Fibroblast of skin of abdomen (primary cell): ENCODE measurements at places on chromosomes 1 and 21.
A peak's percentile ranks its signal among the peaks of the same experiment; 100 is the strongest.

GRCh38 chr1:92575123-92575522 is 88.4 kb upstream of the GFI1 start:
- DNase-seq = no peak

GRCh38 chr1:62901650-62902049 is 117.7 kb downstream of the ATG4C start:
- no peak for DNase-seq

DNA sequence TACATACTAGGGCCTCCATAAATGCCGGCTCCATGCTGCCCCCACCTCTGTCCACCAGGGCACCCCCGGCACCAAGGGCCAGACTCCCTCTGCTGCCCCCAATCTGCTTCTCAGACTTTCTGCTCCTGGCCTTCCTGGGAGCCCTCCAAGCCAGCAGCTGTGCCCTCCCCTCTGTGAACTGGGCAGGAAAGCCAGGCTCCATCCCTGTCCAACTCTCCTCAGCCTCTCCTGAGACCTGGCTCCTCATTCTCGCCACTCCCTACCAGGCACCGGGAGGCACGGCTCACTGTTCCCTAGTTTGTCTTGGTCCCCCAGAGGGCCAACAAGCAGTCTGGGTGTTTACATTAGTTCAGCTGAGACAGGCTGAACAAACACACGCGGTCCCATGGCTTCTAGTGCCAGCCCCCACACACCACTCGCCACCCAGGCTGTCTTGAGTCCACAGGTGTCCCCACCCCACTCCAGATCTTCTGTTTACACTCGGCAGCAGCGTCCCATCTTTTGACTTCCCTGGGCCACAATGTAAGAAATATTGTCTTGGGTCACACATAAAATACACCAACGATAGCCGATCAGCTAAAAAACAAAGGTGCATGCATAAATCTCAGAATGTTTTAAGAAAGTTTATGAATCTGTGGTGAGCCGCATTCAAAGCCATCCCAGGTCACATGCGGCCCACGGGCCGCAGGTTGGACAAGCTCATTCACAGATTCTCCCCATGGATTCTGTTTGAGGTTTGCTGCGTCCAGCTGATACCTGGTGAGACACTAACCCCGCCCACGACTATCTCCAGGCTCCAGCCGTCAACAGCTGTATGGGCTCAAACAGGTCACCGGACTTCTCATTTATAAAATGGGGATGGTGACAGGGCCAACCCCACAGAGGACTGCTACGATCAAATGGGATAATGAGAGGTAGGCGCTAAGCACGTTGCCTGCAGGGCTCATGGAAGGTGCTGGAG is 29.5 kb upstream of the ECE1 start:
- no peak for DNase-seq

- DNase-seq = no peak
These were observed 3.9 kb downstream of the TMPRSS2 start for GRCh38 chr21:41504030-41504429.

DNA sequence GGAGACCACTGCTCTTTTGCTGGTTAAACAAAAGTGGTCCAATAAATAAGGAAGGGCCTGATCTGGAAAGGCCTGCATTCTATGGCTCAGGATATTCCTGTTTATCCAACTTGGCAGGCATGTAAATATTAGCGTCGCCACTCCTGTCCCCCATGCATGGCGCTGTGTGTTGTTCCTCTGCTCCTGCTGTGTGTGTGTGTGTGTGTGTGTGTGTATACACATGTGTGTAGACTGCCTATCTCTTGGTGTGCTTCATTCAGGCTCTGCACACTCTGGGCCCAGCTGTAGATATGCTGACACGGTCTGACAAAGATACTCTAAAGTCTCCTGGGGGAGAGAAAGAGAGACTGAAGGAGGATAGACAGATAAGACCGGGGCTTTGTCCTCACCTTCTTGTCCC is 6.8 kb downstream of the LMOD1 start:
- no peak for DNase-seq

GRCh38 chr1:185404291-185404690 is 87.2 kb upstream of the IVNS1ABP start:
- DNase-seq = peak; percentile 26

- DNase-seq = no peak
These were observed 46.1 kb upstream of the RBM34 start for GRCh38 chr1:235207209-235207565.

GRCh38 chr1:15523104-15524020 is 653 bp downstream of the CASP9 start:
- DNase-seq = no peak

DNA sequence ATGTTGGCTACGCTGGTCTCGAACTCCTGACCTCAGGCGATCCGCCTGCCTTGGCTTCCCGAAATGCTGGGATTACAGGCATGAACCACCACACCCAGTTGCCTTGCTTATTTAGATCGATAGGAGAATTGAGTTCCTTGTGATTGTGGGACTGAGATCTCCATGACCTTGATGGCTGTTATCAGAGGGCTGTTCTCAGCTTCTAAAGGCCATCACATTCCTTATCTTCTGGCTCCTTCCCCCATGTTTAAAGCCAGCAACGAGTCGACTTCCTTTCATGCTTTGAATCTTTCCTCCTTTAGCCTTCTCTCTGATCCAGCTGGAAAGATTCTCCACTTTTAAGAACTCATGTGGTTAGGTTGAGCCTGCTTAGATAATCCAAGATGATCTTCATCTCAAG is 38.0 kb downstream of the CTH start:
- DNase-seq = no peak

GRCh38 chr1:41919764-41920397 is 1.2 kb upstream of the HIVEP3 start:
- peak; percentile 34 for DNase-seq

- DNase-seq = no peak
These were observed 95.3 kb upstream of the KIAA0040 start for GRCh38 chr1:175287849-175288248.

DNA sequence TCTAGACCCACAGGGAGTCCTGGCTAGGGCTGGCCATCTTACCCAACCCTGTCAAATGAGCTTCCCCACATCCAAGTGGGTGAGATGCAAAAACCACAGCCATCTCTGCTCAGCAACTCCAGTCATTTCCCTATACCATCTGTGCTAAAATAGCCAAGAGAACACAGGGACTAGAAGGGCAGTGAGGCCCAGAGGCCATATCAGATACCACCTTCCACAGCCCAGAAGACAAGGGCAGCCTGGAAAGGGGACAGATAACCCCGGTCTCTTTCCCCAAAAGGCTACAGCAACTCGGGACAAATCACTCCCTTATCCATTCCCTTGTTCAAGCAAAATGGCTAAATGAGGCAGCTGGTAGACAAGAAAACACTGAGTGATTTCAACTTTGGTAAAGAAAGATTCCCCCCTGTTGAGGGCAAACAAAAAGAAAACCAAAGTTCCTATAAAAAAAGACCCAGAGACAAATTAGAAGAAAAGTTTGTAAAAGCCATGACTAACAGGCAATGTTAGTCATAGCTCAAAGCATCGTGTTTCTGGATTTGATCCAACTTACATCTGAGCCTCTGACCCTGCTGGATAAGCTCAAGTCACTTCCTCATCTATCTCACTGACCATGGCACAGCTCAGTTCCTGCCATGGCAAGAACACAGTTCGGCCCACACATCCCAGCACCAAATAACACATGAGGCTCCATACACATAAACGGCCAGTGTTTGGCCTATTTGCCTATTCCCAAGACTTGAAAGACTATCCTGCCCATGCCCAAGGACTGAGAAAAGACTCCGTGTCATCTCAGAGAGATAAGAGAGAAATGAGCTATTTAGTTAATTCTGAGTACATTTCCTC is 3.1 kb downstream of the LAMB3 start:
- peak; percentile 86 for DNase-seq

DNA sequence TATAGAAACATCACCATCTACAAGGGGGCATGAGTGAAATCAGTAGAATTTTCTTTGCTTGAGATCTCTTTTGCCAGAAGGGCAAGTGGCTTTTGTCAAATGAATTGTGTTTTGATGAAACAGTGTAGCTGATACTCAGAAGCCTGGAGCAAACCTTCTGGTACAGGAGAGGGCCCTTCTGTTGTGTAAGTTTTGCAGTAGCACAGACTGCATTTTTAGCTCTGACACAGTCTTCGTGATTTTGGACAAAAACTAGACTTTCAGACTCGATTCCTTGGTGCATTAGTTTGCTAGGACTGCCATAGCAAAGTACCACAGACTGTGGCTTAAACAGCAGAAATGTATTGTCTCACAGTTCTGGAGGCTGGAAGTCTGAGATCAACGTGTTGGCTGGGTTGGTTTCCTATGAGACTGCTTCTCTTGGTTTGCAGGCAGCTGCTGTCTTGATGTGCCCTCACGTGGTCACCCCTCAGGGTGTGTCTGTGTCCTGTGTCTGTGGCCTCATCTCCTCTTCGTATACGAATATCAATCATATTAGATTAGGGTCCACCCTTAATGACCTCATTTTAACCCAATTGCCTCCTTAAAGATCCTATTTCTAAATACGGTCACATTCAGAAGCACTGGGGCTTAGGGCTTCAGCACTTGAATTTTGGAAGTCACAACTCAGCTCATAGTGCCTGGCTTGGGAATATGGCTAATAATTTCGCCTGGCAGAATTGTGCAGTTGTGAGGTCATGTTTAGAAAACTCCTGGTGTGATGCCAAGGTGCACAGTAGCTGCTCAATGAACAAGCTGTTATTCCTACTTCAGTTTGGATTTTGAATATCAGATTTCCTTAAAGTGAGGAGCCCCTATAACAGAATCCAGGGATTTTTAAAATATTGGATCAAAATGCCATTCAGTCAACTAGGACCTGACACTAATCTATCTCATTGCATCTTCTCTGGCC is 21.2 kb upstream of the DISC1 start:
- DNase-seq = no peak

- peak; percentile 83 for DNase-seq
These were observed 3.6 kb upstream of the PPP2R5A start for GRCh38 chr1:212281590-212281989.

DNA sequence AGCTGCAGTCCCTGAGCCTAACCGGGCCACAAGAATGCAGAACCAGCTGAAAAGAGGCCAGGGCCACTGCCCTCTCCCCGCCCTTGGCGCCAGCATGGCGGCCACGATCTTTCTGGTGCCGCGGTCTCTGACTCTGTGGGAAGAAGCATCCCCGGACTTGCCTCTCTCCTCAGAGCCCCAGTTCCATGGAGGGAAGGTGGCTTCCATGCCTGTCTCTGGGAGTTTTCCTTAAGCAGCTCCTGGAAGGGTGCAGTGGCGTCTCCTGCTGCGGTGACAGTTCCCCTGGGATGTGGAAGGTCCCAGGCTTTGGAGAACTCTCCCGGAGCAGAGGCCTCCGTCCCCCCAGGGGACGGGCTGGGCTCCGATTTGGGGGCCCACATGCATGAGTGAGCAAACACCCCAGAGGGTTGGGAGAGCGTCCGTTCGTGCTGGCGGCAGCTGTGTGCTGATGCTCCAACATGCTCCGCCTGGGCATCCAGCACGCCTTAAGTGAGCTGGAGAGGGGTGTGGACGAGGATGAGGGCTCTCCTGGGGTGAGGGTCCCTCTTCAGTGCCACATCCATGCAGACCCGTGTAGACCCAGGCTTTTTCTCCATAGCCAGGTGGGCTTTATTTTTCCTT is 109.8 kb upstream of the COL6A1 start:
- DNase-seq = no peak

DNA sequence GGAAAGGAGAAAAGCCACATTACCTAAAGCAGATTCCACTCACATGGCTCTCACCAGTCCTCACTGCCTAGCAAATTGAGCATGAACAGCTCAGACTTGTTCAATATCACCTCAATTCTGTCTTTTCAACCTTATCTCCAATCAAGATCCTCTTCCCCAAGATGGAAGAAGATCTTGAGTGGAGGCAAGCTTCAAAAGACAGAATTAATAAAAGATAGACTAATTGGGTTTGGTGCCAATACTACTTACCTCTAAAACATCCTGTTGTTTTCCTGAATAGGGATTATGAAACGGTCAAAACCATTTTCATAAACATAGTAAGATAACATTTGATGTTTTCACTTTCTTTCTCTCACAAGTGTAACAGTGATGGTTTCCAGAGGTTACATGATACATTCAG is 349.2 kb upstream of the PLD5 start:
- DNase-seq = no peak

DNA sequence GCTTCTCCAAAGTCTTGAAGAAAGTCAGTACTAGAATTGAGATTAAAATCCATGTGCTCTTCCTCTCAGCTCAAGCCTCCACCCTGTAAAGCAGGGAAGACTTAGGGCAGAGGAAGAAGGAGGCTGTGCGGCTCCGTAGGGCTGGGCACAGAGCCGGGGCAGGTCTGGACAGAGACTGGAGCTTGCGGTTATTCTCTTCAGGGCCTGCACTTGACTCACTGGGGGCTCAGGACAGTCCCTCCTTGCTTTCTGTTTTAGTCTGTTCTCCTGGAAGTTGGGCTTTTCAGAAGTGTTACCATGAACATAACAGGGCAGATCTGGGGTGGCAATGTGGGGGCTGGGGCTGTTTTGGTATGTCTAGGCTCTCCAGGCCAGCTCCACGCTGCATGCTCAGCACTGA is 21.6 kb upstream of the TRABD2B start:
- DNase-seq = no peak

DNA sequence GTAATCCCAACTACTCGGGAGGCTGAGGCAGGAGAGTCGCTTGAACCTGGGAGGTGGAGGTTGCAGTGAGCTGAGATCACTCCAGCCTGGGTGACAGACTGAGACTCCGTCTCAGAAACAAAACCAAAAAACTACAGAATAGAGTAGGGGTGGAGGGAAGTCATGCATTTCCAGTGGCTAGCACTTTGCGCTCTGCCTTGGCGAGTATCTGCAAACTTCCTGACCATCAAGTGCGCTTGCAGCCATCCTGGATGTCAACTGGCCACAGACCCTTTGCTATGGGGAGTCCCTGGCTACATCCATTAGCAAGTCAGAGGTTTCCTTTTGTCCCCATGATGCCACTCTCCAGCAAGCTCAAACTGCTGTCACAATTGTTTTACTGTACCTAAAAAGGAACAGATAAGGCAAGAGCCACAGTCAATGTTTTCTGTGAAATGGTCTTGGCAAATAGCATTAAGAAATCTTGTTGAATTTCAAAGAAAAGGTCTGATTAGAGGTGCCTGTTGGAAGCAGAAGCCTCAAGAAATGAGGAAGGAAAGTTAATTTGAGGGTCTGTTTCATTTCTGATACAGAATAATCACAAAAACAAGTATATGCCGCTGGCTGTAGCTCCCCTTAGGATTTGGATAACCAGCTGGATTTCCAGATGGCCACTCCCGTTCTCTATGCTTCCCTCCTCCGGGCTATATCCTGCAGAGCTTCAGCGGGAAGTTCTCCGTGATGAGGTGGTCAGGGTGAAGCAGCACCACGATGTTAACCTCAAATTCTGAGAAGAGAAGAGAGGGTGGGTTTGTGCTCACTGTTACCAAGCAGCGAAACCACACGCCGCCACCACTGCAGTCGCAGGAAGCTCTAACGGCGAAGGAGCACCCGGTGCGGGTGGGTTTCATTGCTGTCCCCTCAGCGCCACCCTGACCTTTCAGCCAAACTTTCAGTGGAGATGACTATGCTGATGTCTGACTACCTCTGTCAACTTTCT is 42.0 kb downstream of the VPS26C start:
- DNase-seq = no peak
